Sigmoid colon (tissue), 7 donors: ENCODE measurements at places on chromosomes 1 and 21. TPM values are rescaled to one million over a fixed set of nuclear protein-coding genes. Genes with fewer than 3 reads are reported as not detected.

GRCh38 chr1:112807117-112807516 is 92.0 kb upstream of the PPM1J start:
- no peak for DNase-seq

DNA sequence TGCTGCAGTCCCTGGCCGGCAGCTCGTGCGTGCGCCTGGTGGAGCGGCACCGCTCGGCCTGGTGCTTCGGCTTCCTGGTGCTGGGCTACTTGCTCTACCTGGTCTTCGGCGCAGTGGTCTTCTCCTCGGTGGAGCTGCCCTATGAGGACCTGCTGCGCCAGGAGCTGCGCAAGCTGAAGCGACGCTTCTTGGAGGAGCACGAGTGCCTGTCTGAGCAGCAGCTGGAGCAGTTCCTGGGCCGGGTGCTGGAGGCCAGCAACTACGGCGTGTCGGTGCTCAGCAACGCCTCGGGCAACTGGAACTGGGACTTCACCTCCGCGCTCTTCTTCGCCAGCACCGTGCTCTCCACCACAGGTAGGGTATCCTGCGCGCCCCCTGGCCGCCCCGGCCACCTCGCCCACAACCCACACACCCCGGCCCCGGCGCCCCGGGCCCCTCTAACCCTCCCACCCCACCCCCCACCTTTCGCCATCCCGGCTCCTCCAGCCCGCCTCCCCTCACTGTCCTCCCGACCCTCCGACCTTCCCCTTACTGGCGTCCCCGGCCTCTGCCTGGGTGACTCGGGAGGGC is 352 bp downstream of the KCNK1 start:
- DNase-seq, result no peak

PRDM16 gene
- 0.14 TPM for total RNA-seq

- DNase-seq, result no peak
These were observed 14.0 kb downstream of the GNAT2 start for GRCh38 chr1:109605381-109605780.

PCAT6 gene
- total RNA-seq, result not detected

GRCh38 chr1:170536924-170537551 is 5.1 kb downstream of the GORAB start:
- no peak for DNase-seq

- no peak for DNase-seq
These were observed 40.8 kb downstream of the NID1 start for GRCh38 chr1:236023926-236024565.

DNA sequence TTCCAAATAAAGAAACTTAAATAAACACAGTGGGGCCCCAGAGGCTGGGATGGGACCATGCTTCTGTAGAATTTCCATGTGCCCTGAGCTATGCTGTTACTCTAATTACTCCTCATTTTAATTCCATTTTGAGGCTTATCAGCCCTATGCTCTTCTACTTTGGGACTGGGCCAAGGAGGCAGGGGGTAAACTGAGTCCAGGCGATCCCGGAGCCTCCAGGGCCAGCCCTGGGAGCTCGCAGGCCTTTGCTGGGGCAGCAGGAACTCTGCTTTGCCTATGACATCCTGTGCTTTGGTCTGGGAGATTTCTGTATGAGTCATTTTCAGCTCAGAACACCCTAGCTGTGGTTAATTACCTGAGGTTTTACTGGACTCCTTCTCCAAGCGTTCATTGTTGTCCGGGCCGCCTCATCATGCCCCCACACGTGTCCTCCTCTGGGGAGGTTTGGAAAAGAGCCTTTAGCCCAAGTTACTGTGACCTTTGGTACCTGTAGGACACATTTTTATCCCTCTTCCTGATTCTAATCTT is 95.7 kb downstream of the RHOU start:
- DNase-seq, result no peak

DNA sequence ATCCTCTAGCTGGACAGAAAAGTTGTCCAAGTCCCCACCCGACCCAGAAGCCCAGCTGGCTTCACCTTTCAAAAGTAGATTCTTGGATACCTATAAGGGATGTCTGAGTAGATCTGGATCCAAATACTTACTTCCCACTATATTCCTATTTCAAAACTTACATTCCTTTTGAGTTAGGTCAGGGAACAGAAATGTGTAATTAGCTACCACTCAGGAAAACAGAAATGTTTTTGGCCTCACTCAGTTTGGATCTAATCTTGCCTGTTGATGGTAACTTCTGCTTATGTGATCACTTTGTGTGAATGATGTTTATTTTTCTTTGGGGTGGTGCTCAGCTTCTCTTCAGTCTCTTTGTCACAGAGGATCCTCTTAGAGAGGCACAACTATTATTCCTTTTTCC is 814.4 kb upstream of the RGS18 start:
- no peak for DNase-seq

LAPTM5 gene
- 49.6 TPM for total RNA-seq

VTCN1 gene
- not detected for total RNA-seq

MAN1C1 gene
- 32.1 TPM for total RNA-seq

DNA sequence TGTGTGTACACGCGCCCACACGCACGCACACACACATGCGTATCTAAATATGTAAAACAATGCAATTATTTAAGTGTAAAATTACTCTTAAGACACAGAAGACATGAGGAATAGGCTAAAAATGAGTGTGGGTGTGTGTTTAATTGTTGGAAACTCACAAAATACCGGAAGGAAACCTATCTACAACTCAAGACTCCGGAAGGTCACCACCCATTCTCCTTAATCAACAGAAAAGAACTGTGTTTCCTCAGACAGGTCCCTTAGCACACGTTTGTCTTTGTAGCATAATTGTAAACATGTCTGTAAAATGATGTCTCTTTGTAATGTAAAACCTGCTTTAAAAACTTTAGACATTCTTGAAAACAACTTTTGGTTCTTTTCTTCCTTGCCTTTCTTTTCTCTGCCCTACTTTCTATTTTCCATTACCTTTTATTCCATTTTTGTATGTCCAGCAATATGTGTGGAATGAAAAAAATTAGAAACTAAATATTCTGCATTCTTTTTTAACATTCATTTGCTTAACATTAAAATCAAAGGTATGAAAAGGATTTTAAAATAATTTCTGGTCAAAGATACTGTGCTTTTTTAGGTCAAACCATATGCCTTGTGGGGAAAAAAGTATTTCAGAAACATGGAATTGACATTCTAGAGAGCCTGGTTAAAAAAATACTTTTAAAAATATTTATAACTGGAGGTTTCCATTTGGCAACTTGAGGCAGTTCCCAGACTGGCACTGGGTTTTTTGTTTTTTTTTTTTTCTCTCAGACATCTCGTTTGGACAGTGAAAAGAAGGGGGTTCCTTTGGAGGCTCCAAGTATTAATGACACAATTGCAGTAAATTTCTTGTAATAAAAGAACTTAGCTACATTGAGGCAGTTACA is 46.2 kb downstream of the ATP5PF start:
- no peak for DNase-seq

RXFP4 gene
- not detected for total RNA-seq

GRCh38 chr21:26939601-26940111 is 27.2 kb downstream of the ADAMTS5 start:
- DNase-seq, result no peak

- peak; percentile 56 for DNase-seq
These were observed 15.6 kb downstream of the SLC26A9 start for GRCh38 chr1:205927676-205928075.

PRRC2C gene
- 53.5 TPM for total RNA-seq

SAMSN1 gene
- 4.7 TPM for total RNA-seq

DNA sequence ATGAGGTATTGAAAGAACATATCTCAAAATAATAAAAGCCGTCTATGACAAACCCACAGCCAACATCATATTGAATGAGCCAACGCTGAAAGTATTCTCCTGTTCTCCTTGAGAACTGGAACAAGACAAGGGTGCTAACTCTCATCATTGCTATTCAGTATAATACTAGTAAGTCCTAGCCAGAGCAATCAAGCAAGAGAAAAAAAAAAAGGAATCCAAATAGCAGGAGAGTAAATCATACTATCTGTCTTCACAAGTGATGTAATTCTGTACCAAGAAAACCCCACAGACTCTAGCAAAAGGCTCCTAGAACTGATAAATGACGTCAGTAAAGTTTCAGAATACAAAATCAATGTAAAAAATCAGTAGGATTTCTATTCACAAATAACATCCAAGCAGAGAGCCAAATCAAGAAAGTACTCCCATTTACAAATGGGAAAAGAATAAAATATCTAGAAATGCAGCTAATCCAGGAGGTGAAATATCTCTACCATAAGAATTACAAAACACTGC is 1632.8 kb downstream of the NCAM2 start:
- DNase-seq, result no peak

GRCh38 chr1:232276651-232277050 is 353.3 kb downstream of the SIPA1L2 start:
- no peak for DNase-seq

GRCh38 chr1:152646656-152647055 is 16.5 kb upstream of the LCE2D start:
- no peak for DNase-seq

NOTCH2 gene
- total RNA-seq, result 88.9 TPM

DNA sequence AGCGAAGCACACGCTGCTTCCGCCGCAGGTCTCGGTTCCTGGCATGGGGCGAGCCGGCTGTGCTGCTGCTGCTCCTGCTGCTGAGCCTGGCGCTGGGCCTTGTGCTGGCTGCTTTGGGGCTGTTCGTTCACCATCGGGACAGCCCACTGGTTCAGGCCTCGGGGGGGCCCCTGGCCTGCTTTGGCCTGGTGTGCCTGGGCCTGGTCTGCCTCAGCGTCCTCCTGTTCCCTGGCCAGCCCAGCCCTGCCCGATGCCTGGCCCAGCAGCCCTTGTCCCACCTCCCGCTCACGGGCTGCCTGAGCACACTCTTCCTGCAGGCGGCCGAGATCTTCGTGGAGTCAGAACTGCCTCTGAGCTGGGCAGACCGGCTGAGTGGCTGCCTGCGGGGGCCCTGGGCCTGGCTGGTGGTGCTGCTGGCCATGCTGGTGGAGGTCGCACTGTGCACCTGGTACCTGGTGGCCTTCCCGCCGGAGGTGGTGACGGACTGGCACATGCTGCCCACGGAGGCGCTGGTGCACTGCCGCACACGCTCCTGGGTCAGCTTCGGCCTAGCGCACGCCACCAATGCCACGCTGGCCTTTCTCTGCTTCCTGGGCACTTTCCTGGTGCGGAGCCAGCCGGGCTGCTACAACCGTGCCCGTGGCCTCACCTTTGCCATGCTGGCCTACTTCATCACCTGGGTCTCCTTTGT is 2.6 kb downstream of the TAS1R3 start:
- DNase-seq, result no peak

GRCh38 chr1:232431326-232431725 is 198.6 kb downstream of the SIPA1L2 start:
- DNase-seq, result no peak
